A549 treated with ZK216348 at 1 μM for 4 hours (cell line): ENCODE measurements at places on chromosomes 16 and 17. TPM values are rescaled to one million over a fixed set of nuclear protein-coding genes. Genes with fewer than 3 reads are reported as not detected.

CA5A gene
- not detected in 5 replicates for total RNA-seq

ABCC12 gene
- 0.06 to 0.22 TPM (median 0.20 TPM) in 3 of 5 replicates, not detected in the others for total RNA-seq

WFDC1 gene
- not detected in 5 replicates for total RNA-seq

GNGT2 gene
- total RNA-seq, result 0.69 to 1.5 TPM (median 0.85 TPM) in 5 replicates

TEX14 gene
- 0.06 to 0.21 TPM (median 0.13 TPM) in 4 of 5 replicates, not detected in the other for total RNA-seq

KLHL10 gene
- 0.07 to 0.19 TPM (median 0.14 TPM) in 3 of 5 replicates, not detected in the others for total RNA-seq

C17orf67 gene
- total RNA-seq, result 1.3 to 2.8 TPM (median 2.4 TPM) in 5 replicates

TAC4 gene
- total RNA-seq, result not detected in 5 replicates

DLX4 gene
- total RNA-seq, result 1.9 to 4.5 TPM (median 3.5 TPM) in 5 replicates

IRF8 gene
- total RNA-seq, result 0.10 to 0.41 TPM (median 0.31 TPM) in 5 replicates
